ENCODE measurements at places on chromosomes 6 and 20.

- no peak for DNase-seq
These were observed 50.4 kb downstream of the YTHDF1 start for GRCh38 chr20:63165356-63166192.

- no peak for DNase-seq
These were observed 9.4 kb upstream of the TRIB3 start for GRCh38 chr20:370977-371754.

DNA sequence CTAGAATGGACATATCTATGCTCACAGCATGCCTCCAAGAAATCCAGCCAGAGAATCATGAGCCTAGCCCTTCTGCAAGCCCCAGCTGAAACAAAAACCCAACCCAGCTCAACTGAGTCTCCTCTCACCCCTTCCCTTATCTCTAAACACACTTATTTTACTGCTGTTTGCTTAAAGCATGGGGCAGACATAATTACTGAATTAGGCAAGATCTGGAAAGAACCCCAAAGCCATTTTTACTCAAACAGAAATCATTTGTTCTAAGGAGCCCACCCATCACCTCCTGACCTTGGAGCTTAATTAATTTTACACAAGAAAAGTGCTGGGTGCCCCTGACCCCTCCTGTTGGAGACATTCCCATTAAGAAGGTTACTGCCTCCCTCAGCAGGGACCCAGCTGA is 291.6 kb downstream of the MAFB start:
- DNase-seq = no peak

DNA sequence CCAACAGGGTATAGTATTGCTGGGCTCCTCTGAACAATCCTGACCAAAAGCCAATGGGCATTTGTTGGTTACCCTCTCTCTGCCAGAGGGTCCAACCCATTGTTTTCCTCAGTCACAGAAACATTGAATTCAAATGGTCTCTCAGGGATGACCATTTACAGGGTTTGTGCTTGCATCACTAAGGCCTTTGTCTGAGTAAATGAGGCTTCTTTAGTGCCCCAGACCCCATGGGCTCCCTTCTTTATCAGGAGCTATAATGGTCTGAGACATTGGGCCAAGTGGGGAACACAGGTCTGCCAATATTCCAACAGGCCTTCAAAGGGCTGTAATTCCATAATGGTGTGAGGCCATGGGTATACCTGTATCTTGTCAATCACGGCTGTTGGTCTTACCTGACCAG is 27.1 kb downstream of the GSTA2 start:
- no peak for DNase-seq

- peak; percentile 8 for DNase-seq
These were observed 180.4 kb downstream of the ZNF217 start for GRCh38 chr20:53413186-53413631.

GRCh38 chr20:62183426-62184142 is 756 bp downstream of the MTG2 start:
- DNase-seq = no peak

DNA sequence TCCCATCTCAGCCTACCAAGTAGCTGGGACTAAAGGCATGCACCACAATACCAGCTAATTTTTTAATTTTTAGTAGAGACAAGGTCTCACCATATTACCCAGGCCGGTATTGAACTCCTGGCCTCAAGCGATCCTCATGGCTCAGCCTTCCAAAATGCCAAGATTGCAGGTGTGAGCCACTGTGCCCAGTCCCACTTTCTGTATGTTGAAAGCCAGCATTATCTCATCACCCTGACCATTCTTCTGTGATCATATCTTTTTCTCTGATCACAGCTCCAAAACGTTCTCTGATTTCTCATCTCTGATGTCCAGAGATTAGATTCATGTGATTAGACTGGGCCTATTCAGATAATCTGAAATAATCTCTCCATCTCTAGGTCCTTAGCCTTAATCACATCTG is 337.7 kb downstream of the TPBG start:
- no peak for DNase-seq

- peak; percentile 51 for DNase-seq
These were observed 702.7 kb downstream of the MAFB start for GRCh38 chr20:39986173-39986904.

DNA sequence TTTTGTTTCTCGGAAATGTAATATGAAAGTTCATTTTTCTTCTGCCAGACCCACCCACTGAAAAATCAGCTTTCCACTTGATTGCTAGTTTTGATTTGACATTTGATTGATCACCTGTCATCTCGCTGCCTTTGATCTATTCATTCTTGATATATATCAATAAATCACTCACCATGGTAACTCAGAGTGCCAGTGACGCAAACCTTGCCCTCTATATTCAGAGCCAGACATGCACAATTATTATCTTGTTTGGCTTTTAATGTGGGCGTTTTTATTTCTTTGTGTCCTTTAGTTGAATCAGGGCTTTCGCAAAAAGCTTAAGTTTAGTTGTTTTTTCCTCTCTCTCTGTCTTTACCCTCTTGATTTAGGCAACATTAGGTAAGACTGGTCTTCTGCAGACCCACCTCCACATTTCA is 2.0 kb downstream of the TSHZ2 start:
- DNase-seq = no peak

DNA sequence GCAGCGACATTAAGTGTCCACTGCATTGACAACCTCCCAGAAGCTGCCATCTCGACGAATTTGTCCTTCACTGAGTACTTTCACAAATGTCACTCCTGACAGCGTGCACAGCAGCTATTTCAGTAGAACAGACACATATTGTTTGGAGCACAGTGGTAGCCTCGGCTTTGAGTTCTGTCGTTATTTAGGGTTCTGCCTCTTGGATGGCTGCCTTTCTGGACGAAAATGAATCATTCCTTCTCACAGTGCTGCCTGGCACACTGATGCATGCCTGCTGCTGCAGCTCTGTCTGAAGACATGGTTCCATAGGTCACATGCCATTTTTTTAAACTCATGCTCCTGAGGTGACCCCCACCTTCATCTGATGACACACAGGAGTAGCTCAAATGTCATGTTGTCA is 477.0 kb downstream of the C6orf118 start:
- no peak for DNase-seq

DNA sequence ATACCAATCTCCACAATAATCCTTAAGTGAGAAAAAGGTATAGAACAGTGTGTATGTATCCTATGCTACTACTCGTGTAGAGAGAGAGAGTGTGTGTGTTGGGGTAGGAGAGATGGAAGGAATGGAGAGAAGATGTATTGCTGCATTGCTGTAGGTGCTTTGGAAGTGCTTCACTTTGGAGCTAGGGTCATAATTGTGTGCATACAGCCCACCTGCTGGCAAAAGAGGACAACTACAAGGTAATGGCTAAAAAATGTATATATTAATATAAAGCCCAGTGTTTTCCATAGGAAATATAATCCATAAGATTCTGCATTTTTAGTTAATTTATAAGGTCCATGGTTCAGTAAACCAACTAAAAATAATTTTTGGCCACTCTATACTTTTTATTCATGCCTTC is 36.1 kb downstream of the SERAC1 start:
- DNase-seq = no peak

DNA sequence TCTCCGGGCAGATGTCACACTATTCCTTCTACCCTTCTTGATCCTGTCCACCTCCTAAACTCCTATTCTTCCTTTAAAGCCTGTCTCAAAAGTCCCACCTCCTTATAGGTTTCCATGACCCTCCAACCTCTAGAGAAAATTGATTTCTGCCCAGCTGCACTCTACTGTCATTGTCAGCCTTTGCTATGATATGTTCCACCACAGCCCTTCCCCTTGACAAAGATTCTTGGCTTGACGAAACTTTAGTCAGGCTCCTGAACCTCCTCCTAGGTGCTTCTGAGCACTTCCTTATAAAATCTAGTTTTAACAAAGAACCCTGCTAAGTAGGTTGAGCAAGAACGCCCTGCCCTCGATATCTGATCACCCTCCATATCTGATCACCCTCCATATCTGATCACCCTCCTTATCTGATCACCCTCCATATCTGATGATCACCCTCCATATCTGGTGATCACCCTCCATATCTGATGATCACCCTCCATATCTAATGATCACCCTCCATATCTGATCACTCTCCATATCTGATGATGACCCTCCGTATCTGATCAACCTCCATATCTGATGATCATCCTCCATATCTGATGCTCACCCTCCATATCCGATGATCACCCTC is 103.2 kb downstream of the RIN2 start:
- no peak for DNase-seq

GRCh38 chr20:50675671-50676376 is 15.5 kb downstream of the RIPOR3 start:
- no peak for DNase-seq

GRCh38 chr6:9610620-9611415 is 804.1 kb downstream of the TFAP2A start:
- no peak for DNase-seq

DNA sequence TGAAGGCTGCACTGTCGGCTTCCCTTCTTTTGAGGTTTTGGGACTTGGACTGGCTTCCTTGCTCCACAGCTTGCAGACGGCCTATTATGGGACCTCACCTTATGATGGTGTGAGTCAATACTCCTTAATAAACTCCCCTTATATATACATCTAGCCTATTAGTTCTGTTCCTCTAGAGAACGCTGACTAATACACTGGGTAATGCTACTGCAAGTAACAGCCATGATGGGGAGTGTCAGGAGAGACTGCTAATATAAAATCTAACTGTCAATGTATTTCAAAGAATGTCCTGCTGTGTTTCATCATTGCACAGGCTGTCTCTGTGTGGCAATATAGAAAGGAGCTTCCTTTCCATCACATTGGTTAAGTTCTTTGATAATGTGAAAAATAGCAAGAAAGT is 57.7 kb upstream of the UST start:
- DNase-seq = no peak

GRCh38 chr6:66860328-66860727 is 1153.3 kb upstream of the EYS start:
- DNase-seq = no peak

DNA sequence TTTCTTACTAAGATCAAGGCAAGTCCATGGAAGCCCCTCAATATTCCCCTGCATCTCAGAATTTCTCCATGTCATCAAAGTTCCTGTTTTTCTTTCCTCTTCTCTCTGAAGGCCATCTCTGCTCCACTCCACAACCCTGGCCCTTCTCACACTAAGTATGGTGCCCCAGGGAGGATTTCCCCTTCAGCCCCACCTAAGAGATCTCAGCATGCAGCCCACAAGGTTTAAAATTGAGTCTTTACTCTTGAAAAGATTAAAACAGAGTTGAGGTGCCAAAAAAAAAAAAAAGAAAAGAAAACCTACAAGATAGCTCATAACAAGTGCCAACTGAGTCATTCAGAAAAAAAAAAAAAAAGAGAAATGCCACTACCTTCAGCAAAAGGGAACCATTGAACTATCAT is 36.5 kb upstream of the TNFAIP3 start:
- DNase-seq = no peak

GRCh38 chr20:50690650-50691572 is at the start of gene RIPOR3:
RIPOR3 (minus strand) TSS chr20:50691542; CDS start chr20:50691128, 414 bp downstream.
- peak; percentile 26 for DNase-seq

DNA sequence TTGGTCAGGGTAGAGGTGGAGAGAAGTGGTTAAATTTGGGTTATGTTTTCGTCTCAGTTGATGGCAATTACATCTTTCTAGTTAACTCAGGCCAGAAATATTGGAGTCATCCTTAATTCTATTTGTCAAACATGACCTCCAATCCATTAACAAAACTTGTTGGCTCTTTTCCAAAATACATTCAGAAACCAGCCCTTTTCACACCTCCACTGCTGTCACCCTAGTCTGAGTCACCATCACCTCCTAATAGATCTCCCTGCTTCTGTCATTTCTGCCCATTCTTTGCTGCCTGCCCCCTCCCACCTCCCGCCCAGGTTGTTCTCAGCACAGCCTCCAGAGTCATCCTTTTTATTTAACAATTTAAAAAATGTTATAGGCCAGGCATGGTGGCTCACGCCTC is 3.0 kb upstream of the ABCF1 start:
- DNase-seq = no peak

DNA sequence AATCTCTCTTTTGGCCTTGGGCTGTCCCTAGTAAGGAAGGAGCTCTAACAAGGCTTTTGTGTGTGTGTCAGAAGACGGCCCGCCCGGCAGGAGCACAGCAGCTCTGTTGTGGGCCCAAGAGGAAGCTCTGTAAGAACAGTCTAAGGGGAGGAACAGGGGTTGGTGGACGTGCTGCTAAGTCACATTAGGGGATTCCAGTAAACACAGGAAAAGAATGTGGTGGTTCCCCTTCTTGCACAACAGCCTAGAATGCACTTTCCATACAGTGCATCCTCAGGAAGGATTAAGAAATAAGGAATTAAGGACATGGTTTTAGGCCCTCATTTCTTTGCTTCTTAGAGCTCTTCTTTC is 114.5 kb downstream of the RNF144B start:
- DNase-seq = no peak

GRCh38 chr20:61170496-61171320 is 81.4 kb upstream of the CDH4 start:
- no peak for DNase-seq

DNA sequence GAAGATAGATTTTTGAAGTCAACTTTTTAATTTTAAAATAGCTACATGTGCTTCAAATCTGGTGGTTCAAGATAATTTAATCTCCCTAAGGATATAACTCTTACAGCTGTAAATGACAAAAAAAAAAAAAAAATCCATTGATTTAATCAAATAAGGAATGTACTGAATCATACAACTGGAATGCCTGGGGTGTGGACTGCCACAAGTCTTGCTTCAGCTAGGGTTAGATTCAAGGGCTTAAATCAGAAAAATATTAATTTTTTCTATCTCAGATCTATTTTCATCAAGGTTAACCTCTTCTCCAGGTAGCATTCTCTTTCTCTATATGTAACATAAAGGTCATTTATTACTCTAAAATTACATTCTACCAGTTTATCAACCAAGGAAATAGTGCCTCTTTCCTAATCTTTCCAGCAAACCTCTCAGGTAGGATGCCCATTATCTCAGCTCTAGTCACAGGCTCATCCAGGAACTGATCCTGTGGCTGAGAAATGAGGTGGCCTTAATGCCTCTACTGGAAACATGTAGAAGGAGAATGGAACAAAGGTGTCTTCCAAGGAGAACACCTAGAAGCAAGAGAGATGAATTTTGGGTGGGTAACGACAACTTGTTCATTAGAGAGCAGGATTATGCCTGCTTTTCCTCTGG is 466.9 kb downstream of the CBLN4 start:
- no peak for DNase-seq

DNA sequence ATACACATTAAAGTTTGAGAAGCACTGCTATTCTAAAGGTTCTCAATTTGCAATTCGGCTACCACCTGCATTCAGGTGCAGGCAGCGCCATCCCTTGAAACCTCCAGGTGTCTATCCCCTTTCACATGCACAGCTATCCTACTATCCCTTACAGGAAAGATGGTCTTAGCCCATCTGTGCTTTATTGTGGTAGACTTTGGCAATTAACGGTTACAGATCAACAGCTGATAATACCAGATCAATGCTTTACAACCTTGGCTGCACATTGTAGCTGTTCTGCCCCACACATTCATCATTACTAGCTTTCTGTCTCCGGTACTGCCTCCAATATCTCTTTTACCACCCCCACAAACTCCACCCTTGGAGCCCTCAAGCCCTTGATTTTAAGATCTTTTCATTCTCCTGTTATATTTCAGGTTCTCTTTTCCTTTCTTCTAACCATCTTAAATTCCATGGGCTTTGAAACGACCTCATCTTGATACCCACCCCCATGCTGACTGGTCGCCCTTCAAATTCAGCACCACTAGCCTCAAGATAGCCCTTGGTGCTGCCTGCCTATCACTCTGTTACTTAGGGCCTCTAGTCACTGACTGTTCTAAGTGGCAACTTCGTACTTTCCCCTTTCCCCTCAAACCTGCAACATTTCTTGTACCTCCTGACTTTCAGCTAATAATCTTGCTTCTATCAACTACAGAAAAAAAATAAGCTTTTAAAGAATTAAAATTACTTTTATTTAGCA is 50.8 kb downstream of the SPTLC3 start:
- DNase-seq = no peak

GRCh38 chr6:146224988-146225387 is 196.1 kb downstream of the GRM1 start:
- no peak for DNase-seq
